ENCODE measurements at places on chromosomes 11 and 22.

DNA sequence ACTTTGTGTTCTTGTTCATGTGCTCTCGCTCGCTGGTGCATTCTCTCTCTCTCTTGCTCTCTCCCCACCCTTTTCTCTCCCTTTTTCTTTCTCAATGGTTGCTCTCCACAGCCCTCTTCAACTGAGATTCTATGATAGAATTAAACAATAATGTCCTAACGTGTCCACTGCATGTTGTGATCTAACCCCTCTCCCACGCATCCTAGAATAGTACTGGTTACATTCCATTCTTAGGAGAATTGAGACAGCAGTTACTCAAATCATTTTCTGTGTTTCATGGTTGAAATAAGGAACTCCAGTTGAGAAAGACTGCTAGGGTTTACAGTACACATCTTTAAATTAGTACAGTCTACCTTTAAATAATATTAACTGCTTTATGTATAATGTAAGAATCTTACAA, 318.1 kb upstream of the PITPNB start:
- DNase-seq, result no peak

DNA sequence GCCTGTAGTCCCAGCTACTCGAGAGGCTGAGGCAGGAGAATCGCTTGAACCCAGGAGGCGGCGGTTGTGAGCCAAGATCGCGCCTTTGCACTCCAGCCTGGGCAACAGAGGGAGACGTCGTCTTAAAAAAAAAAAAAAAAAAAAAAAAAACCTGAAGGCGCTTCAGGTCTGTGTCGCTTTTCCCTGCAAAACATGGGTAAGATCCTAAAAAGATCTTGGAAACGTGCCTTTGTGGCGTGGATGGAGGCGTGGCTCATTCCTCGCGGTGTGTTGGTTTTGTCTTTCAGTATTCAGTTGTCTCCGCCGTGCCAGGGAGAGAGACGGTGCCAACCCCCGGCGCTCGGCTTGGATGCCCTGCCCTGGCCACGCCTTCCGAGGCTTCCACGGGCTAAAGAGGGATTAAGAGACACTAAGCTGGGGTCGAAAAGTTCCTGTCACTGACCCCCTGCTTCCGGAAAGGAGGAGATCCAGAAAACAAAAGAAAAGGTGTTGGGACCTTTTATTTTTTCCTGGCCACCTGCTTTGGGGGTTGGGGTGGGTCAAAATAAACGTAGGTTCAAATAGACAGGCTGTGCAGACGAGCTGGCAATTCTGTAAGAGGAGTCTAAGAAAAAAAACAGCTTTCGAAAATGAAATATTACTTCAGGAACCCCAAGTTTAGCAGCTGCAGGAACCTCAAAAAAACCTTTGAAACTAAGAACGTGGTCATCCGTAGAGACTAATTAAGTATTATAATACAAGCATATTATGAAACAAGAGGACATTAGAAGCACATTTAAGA, 1.1 kb upstream of the SLC35F2 start:
- peak; percentile 11 for DNase-seq

DNA sequence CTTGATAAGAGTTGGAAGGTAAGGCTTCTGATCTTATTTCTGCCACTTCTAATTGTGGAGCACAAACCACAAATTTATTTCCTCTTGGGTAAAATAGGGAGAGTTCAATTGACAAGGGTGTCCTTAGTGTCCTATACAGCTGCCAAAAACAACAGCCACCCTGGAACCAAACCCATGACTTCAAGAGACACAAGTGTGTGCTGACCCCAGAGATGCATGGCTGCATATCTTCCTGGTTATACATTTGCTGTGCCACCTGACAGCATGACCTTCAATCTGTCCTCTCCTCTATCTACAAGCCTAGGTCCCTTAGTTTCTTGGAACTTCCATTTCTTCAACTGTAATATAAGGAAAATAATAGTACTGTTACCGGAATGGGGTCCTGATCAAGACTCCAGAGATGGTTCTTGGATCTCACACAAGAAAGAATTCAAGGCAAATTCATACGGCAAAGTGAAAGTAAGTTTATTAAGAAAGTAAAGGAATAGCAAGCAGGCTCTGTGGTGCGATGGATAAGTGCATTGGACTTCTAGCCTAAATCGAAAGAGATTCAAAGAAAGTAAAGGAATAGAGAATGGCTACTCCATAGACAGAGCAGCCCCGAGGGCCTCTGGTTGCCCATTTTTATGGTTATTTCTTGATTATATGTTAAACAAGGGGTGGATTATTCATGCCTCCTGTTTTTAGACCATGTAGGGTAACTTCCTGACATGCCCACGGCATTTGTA, 15.5 kb upstream of the TMEM123 start:
- no peak for DNase-seq

DNA sequence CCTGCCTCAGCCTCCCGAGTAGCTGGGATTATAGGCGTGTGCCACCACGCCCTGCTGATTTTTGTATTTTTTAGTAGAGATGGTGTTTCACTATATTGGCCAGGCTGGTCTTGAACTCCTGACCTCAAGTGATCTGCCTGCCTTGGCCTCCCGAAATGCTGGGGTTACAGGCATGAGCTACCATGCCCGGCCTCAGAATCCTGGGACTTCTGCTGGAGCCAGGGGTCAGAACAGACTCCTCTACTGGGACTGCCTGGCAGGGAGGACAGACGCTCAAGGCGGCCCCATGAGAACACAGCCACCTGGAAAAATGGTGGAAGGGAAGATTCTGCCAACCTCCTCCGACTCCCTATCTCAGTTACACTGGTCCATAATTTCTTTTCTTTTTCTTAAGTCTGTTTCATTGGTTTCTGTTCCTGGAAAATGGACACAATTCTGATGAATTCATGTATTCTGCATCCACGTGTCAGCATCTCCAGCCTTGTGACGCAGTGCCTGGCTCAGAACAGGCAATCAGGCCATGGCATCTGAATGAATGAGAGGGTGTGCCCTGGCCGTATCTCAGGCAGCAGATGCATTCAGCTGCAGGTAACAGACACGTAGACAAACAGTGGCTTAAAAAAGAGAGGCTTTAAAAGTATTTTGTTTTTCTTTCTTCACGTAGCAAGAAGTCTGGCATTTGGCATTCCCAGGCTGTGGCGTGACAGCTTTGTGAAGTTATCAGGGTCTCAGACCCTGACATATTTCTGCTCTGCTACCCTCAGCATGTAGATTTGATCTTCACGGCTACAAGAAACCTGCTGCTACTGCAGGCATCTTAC, 4.8 kb downstream of the SMIM38 start:
- DNase-seq, result no peak

DNA sequence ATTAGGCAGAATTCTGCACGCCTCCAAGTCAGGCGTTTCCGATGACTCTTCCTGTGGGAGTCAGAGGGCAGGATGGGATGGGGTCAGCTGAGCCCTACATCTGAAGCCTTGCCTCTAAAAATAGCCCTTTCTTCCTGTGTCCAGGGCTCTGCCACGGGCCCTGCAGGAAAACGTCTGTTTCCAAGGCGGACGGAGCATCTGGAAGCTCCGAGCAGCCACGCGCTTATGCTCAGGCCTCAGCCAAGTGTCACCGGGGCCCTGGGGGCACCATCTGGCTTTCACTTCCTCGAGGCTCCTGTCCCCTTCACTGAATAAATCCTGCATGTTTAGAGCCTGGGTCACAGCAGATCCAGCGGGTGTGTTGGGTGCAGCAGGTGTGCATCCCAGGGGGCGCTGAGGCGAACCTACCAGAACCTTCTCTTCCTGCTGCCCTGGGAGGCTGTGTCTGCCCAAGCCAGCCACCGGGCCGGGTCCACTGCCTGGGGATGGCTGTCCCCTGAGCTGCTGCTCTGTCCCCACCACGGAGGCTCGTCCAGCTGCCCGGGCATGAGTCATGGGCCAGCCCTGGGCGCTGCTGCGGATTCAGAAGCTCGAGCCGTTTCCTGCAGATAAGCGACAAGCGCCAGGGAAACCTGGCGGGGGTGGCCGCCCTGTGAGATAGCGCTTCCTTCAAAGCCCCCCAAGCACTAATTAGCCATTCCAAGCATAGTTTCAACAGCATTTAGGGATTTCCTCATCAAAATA, 32.0 kb upstream of the LINC01488 start:
- DNase-seq, result no peak

DNA sequence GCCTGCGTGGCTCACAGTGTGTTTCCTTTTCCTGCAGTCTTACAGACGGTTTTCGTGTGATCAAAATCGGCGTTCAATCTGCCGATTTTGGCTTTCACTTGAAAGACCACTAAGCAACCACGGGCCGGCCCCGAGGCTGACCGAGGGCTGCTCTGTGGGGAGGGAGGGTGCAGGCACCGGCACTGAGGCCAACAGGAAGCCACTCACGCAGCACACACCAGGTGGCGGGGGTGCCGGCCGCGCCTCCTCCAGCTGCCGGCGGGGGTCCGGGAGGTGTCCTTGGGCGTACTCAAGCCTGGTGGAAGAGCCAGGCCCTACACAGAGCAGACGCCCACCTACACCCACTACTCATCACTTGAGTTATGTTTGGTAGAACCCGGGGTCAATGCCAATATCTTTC, 14.3 kb downstream of the TOLLIP start:
- DNase-seq, result no peak

GRCh38 chr22:25420925-25421904, 143.3 kb upstream of the GRK3 start:
- DNase-seq, result no peak

- DNase-seq, result no peak
Observed at GRCh38 chr22:47804281-47804680, 1041.8 kb downstream of the TBC1D22A start.

DNA sequence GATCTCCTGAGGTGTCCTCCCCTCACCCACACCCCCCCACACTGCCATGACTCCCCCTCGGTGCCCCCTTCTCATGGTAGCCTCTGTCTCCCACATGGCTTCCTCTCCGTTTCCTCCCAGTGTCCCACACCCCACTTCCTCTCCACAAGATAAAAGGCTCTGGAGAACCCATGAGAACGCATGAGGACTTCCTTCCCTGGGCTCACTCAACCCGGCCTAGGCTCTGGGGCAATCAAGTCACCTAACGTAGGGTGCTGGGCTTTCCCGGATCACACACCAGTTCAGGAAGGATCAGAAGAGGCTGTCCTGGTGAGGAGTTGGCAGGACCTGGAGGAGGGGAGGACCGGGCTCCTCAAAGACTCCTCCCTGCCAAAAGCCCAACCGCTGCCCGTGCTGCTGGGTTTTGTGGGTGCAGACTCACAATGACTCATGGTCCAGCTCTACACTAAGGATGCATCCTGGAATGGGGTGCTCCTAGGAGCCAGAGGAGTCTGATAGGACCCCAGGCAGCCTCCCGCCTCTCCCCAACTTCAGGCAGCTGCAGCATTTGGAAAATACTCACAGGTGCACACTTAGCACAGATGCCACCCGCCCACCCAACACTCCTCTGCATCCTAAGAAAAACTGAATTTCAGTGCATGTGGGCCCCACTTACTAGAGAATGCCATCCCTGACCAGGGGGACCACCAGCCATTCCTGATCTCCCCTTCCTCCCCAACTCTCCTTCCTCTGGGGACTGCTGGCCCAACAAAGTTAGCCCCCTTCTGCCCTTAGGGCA, 21.0 kb downstream of the SLC22A12 start:
- DNase-seq, result no peak

GRCh38 chr11:40397141-40397540, 1062.3 kb downstream of the LRRC4C start:
- DNase-seq, result no peak

GRCh38 chr22:29765905-29766631, 739 bp downstream of the ZMAT5 start:
- DNase-seq, result peak; percentile 20

GRCh38 chr11:5663511-5663910, 21.4 kb downstream of the TRIM5 start:
- no peak for DNase-seq
